ENCODE measurements at places on chromosomes 16 and 17.

DNA sequence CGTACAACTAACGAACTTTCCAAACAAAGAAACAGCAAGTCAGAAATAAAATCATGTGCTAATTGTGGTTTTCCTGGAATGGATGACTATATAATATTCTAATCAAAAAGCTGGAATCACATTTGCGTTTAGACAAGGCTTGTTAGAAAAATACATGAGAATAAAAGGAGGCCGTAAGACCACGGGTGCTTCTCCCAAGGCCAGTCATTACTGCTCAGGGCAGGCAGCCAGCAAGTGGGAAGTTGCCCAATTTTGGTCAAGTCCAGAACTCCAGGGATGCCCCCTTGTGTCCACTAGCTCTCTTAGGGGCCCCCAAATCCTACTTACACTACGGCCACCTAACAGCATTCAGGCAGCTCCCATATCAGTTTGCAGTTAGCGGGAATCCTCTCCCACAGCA is 25.9 kb upstream of the LYRM9 start:
- DNase-seq = no peak

GRCh38 chr17:35892091-35893035 is 12.2 kb upstream of the CCL5 start:
- DNase-seq = no peak

DNA sequence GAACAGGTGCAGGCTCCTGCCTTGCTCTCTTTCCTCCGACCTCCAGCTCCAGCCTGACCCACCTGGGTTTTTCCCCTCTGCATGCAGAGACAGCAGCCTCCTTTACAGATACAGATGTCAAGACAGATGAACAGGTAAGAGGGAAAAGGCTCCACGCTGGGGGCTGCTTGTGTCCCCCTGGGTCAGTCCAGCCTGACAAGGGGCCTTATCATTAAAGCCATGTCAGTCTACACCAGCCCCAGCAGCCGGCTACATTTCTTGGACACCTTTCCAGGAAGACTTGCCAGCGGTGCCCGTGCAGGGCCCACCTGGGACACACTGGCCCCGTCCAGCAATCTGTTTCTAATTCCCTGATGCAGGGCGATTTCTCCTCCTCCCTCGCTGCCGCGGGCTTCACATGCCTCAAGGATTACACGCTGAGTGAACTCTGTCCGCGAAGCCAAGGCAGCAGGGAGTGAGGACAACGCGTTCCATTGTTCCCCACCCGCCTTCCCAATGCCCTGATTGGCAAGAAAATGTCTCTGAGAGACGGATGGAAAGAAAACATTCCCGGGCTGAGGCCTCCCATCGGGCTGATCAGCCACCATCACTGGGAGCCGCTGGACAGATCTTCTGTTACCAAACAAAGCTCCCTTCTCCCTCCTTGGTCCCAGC is 184.7 kb downstream of the C16orf95 start:
- no peak for DNase-seq

- peak; percentile 82 for DNase-seq
Measured at GRCh38 chr17:57408071-57408811, 151.9 kb downstream of the MSI2 start.

GRCh38 chr16:59540621-59541020 is 806.5 kb upstream of the GOT2 start:
- no peak for DNase-seq

GRCh38 chr17:14933676-14934075 is 331.4 kb downstream of the PMP22 start:
- DNase-seq = no peak

DNA sequence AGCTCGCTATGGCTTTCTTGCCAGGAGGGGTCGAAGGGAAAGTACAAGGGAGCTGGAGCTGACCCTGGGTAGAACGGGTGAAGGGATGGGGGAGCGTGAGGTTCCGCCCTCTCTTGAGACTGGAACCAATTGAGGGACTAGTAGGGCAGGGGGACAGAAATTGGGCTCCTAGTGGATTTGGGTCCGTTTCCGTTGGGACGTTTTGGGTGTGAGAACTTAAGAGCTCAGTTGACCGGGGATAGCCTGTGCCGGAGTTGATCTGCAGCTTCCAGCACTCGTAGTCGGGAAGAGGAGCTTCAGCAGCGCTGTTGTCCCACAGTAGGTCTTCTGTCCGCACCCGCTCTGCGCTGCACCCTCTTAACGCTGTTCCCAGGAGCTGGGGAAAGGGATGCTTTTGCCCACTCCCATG is 481 bp downstream of the CNTROB start:
- no peak for DNase-seq

GRCh38 chr17:73371285-73371684 is 59.5 kb upstream of the CDC42EP4 start:
- DNase-seq = no peak

GRCh38 chr17:72683506-72684404 is 408.7 kb downstream of the SLC39A11 start:
- DNase-seq = peak; percentile 71

DNA sequence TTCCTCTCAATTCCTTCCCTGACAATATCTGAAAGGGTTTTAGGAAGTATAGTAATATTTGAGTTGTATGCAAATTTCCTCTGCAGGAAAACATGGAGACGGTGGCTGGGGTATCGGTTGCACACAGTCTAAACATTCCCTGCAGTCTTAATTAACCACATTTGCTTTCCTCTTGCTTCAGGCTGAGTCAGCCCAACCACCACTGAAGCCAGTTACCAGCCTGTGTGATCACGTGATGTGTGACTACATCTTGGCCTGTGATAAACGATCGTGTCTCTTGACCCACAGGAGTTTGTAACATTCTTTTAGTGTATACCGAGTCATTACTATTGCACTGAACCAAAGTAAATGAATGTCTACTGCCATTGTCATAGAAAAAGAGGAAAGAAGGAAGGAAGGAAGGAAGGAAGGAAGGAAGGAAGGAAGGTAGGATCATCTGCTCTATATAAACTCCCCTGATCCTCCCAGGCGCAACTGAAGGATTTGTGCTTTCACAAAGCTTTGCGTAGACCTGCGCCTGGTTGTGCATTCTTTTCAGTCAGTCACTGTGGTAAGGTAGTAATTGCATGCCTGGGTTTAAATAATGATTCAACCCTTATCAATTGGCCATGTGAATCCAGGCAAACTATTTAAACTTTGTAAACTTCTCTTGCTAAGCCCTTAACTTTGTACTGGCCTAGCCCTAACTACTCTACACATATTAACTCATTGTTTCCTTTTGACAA is 280.6 kb upstream of the SALL1 start:
- no peak for DNase-seq

GRCh38 chr16:27273670-27274423 is 5.3 kb upstream of the NSMCE1 start:
- no peak for DNase-seq

DNA sequence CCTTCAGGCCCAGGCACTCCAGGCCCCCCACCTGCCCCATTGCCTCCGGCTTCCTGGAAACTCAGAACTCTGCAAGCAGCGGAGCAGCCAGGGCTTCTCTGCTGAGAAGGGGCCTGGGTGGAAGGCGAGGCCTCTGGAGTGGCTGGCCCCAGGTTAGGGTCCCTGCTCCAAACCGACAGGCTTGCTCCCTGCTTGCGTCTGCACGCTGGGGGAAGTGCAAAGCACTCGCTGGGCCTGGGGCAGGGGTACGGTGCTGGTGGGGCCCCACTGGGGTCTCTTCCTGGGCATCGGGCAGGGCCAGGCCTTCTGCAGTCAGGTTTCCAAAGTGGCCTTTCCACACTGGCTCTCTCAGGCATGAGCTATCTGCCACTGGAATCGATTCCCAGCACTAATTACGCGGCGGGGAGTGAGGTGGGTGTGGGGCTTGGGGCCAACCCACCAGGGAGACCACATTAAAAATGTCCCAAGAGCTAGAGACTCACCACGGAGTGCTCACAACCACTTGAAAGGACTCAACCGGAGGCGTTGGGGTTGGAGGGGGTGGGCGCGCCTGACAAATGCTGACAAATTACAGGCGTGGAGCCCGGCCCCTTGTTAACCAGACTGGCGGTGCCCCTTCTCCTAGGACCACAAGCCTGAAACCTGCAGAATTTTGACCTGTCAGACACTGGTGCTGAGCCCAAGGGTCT is 17.9 kb downstream of the FAM83G start:
- no peak for DNase-seq

DNA sequence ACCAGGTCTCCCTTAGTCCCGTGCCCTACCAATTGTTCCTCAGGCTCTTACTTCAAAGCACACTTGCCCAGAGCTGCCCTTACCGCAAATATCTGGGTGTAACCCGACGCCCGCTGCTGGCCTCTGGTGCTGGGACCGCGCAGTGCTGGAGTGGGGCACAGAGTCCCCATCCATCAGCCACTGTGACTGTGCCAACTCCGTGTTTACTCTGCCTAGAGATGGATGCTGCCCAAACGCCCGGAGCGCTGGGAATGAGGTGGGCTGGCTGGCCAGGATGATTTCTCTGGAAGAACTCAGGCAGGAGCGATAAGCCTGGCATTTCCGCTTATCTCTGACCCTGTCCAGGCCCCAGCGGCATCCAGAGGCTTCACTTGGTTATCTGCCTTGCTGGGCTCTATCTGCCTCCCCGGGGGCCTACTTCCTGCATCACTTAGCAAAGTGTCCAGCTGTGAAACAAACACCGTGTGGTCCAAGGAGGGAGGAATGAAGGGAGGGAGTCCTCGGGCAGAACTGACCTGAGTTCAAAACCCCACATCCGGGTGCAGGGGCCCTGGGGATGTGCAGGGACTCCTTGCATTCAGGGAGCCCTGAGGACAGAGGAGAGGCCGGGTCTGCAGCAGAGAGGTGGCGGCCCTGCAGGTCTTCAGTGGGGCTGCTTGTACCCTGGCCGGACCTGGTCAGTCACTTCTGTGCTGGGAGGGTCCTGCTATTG is 9.4 kb upstream of the MYLK3 start:
- peak; percentile 55 for DNase-seq

DNA sequence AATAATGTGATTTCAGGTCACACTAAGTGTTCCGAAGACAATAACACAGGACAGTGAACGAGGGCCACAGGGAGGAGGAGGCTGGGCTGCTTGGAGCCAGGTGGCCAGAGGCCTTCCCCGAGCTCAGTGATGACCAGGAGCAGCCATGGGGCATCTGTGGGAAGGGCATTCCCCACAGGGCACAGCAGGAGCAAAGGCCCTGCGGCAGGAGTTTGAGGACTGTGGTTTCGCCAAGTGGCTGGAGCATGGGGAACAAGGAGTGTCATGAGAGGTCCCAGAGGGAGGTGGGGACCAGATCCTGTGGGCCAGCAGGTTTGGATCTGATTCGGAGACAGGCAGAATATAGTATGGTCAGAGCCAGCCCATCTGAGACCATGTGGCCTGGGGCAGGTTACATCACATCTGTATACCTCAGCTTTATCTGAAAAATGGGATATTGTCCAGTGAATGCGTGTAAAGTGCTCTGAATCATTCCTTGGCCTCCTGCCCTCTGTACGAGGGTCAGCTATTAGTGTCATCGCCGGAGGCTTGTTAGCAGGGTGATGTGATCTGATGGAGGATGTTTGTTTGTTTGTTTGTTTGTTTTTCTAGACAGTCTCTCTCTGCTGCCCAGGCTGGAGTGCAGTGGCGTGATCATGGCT is 176.8 kb downstream of the KATNIP start:
- no peak for DNase-seq

GRCh38 chr16:86949630-86950029 is 367.6 kb downstream of the C16orf95 start:
- no peak for DNase-seq

- DNase-seq = no peak
Measured at GRCh38 chr17:30586818-30587595, 109.8 kb downstream of the GOSR1 start.

DNA sequence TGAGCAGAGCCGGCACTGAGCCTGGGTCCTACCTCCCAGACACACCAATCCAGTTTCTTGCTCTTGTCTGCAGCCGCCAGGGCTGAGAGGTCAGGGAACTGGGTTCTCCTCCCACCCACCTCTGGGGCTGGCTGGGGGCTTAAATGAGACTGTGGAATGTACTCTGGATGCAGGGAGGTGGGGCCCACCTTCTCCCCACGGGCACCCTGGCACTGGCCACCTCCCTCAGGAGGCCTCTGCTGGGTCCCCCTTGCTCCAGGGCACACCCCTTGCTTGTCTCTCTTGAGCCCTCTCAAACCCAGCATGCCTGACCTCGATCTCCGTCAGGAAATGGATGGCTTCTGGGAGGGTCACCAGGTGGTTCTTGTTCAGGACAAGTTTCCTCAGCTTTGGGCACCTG is 6.4 kb downstream of the FLII start:
- DNase-seq = no peak

GRCh38 chr17:64491034-64491860 is 5.6 kb downstream of the POLG2 start:
- DNase-seq = no peak

GRCh38 chr17:83144421-83145357 is 65.3 kb downstream of the METRNL start:
- DNase-seq = peak; percentile 82

DNA sequence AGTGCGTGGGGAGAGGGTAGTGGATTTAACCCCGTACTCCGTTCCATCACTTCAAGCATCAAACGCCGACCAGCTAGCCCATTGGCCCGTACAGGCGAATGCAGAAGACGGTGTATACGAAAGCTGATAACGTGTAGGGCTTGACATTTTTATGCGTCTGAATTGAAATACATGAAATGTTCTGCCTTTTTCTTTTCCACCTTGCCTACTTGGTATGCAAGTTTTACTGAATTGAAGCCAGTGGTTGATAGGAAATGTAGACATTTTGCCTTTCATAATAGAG is 834 bp upstream of the STAT3 start:
- DNase-seq = no peak

DNA sequence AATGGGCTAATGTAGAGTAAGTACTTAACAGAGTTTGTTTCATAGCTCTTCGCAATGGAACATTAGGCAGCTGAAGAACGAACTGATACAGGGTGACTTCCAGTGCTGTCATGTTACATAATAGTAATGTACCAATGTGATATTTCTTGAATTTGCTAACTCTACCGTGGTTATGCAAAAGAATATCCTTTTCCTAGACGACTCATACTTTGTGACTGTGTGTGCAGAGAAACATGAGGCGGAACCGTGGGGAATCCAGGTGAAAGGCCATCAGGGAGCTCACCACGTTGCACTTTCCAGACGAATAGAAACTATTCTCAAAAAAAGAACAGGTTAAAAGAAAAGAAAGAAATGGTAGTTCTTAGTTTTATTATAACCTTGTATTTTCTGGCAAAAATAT is 13.2 kb downstream of the NOB1 start:
- DNase-seq = no peak

DNA sequence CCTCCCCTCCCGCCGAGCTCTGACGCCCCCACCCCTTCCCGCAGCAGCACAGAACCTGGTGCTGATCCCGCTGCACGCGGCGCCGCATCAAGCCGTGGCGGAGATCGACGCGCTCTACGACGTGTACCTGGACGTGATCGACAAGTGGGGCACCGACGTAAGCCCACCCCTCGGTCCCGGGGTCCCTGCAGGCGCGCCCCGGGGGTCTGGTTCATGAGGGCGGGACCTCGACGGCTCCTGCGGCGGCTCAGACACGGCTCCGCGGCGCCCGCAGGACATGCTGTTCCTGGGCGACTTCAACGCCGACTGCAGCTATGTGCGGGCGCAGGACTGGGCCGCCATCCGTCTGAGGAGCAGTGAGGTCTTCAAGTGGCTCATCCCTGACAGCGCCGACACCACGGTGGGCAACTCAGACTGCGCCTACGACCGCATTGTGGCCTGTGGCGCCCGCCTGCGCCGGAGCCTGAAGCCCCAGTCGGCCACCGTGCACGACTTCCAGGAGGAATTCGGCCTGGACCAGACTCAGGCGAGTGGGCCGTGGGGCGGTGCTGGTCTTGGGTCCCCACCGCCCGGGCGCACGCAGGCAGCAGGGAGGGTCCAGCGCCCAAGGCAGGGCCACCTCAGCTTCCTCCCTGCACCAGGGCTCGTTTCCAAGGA is 1.4 kb downstream of the DNASE1L2 start:
- no peak for DNase-seq
